K562 (cell line): ENCODE measurements at places on chromosomes 7 and 10. TPM values are rescaled to one million over a fixed set of nuclear protein-coding genes. Genes with fewer than 3 reads are reported as not detected.

DNA sequence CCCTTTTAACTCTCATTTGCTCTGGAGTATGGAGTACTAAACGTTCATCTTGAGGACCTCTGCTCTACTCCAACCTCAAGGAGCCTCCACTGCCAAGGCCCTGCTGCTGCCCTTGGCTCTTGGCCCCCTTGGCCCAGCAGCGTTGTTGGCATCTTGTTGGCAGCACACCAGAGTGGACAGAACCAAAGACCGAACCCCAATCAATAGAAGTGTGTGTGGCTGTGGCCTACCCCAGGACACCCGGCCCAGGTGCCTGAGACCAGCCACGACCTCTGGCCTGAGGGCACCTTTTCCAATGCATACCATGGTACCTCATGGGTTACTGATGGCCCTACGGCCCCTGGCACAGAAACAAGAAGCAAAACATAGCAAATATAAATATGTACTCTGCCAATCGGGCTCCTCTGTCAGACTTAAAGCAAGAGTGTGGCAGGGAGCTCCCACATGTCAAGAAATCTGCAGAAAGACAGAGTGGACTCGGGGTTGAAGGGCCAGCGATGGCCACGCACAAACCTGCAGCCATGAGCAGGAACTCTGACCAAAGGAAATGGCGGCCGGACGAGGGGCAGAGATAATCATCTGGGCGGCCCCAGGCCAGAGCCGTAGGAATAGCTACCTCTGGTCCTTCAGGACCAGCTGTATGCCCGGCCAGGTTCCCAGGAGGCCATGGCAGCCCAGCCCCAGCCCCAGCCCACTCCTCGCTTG lies 2.9 kb downstream of the NPC1L1 start:
- DNase-seq: no peak

- DNase-seq: no peak
These were observed 71.8 kb upstream of the PPIF start for GRCh38 chr10:79275431-79275851.

- DNase-seq: peak; percentile 37
These were observed 869 bp upstream of the LOXL4 start for GRCh38 chr10:98268694-98269431.

- DNase-seq: no peak
These were observed 4.2 kb downstream of the CYP17A1 start for GRCh38 chr10:102832987-102833386.

DNA sequence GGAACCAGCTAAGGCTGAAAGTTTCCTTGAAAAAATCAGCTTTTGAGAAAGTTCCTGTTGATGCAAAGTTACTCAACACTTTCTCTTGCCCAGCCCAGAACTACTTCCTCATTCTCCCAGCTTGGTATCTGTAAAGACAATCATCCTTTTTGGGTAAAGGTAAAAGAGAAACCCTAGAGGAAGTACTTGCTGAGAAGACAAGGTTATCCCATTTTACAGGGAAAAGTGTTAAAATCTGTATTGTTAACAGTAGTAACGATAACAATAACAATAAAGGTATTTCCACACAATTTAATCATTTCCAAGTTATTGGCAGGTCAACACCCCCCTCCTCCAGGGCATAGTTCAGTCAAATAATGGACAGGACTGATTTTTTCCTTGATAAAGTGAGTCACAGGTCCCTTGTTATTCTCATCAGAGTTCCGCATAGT lies 2.4 kb downstream of the ALOX5 start:
- peak; percentile 8 for DNase-seq

- DNase-seq: no peak
These were observed 39.2 kb upstream of the JCAD start for GRCh38 chr10:30098629-30099028.

DNA sequence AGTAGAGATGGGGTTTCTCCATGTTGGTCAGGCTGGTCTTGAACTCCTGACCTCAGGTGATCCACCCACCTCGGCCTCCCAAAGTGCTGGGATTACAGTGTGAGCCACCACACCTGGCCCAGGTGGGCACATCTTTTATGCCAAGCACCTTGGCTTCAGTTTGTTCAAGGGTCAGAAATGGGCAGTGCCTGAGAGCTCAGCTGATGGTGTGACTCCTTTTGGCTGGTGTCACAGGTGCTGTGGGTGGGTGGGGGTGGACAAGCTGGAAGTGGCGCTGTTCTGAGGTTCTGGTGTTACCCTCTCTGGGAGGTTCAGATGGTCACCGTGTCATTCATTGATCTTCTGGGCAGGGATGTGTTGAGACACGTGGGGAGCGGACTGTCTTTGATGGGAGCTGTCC lies 11.5 kb downstream of the ADCY1 start:
- no peak for DNase-seq

DNA sequence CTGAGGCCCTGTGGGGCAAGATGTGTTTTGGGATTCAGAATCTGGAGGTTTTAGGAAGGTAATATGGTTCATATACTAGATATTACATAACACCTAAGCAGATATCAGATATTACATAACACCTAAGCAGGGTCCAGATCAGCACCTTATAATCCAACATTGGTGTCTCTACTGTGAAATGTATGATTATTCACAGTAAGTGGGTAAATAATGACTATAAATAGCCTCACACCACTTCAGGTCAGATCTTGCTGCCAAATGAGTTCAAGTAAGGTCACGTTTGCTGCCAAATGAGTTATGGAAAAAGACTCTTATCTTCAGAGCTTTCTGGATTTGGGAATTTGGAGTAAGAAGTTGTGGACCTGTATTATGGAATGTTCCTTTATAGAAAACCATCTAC lies 14.6 kb downstream of the ADRB1 start:
- no peak for DNase-seq

DNA sequence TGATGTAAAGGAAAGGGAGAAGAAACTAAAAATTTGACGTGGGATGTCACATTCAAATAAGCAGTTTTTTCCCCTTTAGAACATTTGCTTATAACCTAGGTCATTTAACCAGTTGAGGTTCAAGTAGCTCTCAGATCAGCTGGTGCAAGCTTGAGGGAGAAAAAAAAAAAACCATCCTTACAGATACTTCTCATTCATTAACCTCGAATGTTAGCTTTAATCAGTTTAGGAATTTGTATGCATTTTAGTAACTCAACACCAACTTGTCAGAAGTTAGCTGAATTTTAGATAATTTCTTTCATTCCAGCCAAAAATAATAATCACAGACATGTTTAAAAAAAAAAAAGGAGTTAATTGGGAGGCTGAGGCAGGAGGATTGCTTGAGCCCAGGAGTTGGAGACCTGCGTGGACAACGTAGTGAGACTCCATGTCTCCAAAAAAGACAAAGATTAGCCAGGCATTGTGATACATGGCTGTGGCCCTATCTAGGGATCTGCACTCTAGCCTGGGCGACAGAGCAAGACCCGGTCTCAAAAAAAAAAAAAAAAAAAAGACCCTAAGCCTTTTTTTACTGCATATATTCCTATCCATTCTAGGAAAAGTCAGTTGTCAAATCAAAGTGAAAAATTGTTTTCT lies 46.2 kb downstream of the BMPR1A start:
- no peak for DNase-seq

DNA sequence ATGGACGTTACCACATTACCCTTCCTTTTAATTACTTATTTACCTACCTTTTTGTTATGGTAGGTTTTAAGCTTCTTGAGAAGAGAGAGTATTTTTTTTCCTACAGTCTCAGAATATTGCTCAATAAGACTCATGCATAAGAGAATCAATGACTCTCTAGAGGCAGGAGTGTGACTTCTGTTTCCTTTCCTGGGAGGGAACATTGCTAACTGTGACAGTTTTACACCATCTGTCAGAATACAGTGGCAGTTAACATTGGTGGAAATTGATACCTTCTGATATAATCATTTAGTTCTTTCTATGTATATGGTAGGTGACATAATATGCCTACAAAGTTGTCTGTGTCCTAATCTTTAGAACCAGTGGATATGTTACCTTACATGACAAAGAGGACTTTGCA lies 348.7 kb upstream of the POT1 start:
- DNase-seq: no peak

DNA sequence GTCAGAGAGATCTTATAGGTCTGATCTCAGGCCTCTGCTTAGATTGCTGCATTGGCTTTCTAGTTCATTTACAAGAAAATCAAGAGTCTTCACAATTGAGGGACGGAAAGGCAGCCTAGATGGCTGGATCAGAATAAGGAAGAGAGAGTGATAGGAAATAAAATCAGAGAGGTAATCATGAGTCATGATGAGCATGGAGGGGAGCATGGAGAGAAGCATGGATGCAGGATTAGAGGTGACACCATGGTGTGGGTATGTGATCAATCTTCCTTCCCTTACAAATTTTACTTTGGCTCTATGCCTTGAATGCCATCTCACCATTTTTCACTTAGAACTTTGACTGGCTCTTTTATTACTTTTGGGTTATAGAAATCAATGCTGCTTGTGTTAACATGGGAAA lies 1.4 kb downstream of the BCCIP start:
- no peak for DNase-seq

- no peak for DNase-seq
These were observed 97.7 kb upstream of the MEOX2 start for GRCh38 chr7:15783987-15784693.

GRCh38 chr10:11673346-11674280 lies 62.2 kb upstream of the USP6NL start:
- DNase-seq: no peak

DNA sequence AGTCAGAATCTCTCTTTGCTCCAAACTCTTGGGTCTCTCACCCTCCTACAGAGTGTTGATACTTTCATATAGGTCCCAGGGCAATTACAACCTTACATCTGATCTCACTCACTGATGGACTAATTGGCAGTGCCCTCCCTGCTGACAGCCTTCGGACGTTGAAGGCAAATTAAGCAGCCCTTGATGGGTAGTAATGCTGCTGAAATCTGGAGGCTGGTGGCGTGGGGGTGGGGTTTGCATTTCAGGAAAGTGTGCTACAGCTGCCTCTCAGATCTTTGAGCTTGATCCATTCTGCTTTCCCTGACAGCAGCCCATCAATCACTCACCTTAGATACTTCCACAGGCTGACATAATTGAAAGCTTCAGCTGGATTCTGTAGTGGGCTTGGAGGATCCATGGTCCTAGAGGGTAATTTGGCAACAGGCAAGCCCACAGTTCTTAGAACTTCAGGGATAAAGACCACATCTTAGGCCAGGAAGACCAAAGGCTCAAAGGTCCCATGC lies 349.1 kb upstream of the PODXL start:
- DNase-seq: no peak

DNA sequence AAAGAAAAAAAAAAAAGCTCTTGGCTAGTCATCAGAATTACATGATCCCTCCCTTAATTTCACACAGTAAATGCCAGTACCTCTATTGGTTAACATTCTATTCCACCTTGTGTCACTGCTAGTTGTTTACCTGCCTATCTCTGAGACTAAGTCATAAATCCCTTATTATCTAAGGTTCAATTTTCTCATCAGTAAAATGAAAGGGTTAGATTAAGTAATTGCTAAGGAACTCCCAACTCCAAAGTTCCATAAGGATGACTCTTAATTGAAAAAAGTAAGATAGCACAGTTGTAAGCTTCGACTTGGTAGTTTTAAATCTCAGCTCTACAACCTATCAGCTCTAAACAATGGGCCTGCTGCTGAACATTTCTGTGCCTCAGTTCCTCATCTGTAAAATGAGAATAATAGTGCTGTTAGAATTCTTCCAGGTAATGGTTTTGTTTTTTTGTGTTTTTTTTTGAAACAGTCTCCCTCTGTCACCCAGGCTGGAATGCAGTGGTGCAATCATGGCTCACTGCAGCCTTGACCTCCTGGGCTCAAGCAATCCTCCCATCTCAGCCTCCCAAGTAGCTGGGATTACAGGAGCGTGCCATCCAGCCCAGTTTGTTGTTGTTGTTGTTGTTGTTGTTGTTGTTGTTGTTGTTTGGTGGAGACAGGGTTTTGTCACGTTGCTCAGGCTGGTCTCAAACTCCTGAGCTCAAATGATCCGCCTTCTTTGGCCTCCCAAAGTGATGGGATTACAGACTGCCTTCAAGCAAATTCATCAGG lies 35.6 kb downstream of the SRPK2 start:
- no peak for DNase-seq

DNA sequence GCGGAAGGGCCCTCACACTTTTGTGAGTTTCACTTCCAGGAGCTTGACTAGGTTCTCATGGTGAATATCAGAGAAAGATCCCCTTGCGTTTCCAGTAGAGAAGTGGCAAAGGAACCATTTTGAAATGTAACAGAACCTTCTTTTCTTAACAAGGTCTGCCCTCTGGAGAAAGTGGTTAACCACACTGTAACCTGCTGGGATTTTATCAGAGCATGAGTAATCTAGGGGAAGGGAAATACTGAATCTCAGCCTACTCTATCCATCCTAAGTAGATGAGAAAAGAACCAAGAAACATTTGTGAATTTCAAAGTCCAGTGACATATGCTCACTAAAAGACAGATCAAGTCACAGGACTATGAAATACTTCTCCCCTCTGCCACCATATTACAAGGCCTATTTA lies 235.5 kb downstream of the ZEB1 start:
- DNase-seq: no peak

- no peak for DNase-seq
These were observed 1.7 kb upstream of the CALN1 start for GRCh38 chr7:72413886-72414285.

- no peak for DNase-seq
These were observed 166.8 kb upstream of the TBX20 start for GRCh38 chr7:35420656-35421055.

DNA sequence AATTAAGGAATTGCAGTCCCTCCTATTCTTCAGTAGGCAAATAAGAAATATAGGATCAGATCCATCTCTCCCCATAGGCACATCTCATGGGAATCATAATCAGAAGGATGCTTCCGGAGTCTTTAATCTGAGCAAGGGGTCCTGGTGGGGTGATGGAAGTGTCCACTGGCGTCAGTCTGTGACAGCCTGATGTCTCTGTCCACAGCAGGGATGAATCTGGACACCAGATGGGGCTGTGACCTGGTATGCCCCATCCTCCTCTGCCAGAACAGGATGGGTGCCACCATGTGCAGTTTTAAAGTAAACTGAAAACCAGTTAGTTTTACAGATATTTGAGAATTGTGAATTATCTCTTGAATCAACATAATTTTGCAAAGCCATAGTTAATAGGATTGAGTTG lies 148.7 kb downstream of the C1GALT1 start:
- no peak for DNase-seq

Gene TRIM50
- total RNA-seq: 0.11 TPM in 1 of 2 replicates, not detected in the other

Gene PILRA
- 0.83 and 0.95 TPM in 2 replicates for total RNA-seq

Gene PRSS2
- 23.9 and 30.1 TPM in 2 replicates for total RNA-seq

Gene CPVL
- 1.1 and 2.0 TPM in 2 replicates for total RNA-seq

Gene FAM3C
- total RNA-seq: 30.2 and 30.7 TPM in 2 replicates

Gene RASA4B
- 2.9 and 3.5 TPM in 2 replicates for total RNA-seq

Gene NEBL
- 10.0 and 12.5 TPM in 2 replicates for total RNA-seq

Gene ZNF212
- 18.0 and 21.4 TPM in 2 replicates for total RNA-seq

Gene PAX4
- total RNA-seq: not detected in 2 replicates
